Muscle of back (tissue), 13 donors: ENCODE measurements at places on chromosomes 13 and 19.
A peak's percentile ranks its signal among the peaks of the same experiment; 100 is the strongest.

DNA sequence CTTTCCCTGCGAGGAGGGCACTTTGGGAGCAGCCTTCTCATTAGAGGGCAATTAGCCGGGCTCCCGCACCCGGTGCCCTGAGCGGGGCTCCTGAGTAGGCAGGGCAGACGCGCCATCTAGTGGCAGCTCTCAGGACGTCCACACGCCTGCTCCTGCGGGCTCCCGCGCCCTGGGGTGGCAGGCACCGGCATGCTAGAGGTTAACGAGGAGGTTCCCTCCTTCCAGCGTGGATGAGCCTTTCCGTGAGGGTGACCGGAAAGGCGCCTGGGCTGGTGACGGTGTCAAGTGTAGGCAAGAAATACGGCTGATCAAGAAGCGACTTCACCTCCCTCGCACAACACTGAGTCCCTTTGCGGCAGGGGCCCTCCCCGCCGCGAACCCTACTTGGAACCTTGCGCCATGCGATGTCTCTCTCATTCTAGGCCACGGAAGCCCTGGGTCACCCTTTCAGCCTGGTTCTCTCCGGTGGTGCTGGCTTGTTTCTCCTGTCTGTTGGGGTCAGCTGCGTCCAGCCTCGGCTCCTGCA, 67.7 kb downstream of the ALOX5AP start:
- peak; percentile 74 for DNase-seq

DNA sequence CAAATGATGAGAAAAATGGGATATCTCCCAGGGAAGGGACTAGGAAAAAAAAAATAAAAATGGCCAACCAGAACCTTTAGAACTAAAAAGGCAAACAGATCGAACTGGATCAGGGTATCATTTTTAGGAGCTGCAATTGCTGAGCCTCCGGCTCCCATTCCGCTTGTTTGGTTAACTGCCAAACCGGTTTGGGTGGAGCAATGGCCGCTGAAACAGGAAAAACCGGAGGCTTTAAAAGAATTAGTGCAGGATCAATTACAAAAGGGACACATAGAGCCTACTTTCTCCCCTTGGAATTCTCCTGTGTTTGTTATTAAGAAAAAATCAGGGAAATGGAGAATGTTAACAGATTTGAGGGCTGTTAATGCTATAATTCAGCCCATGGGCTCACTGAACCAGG, 12.7 kb upstream of the ZNF443 start:
- no peak for DNase-seq

GRCh38 chr19:2455851-2456570, 748 bp downstream of the LMNB2 start:
- no peak for DNase-seq

GRCh38 chr19:29665826-29666577, 741 bp downstream of the PLEKHF1 start:
- DNase-seq = peak; percentile 55

GRCh38 chr19:28386066-28386465, 826.9 kb downstream of the UQCRFS1 start:
- DNase-seq = no peak

- DNase-seq = no peak
Measured at GRCh38 chr19:4112367-4112766, 11.6 kb downstream of the MAP2K2 start.
